ENCODE measurements at places on chromosomes 5 and 9. TPM values are rescaled to one million over a fixed set of nuclear protein-coding genes. Genes with fewer than 3 reads are reported as not detected.

The SPINK4 gene
- not detected for polyA plus RNA-seq

The CORO2A gene
- 2.1 TPM for polyA plus RNA-seq

The TTLL11 gene
- polyA plus RNA-seq = 2.9 TPM

The CCNB1 gene
- 1.6 TPM for polyA plus RNA-seq

The C9orf50 gene
- polyA plus RNA-seq = not detected

The ZNF366 gene
- polyA plus RNA-seq = 0.94 TPM

The SOX30 gene
- not detected for polyA plus RNA-seq

The SLC34A3 gene
- not detected for polyA plus RNA-seq

The RABGAP1 gene
- 19.3 TPM for polyA plus RNA-seq

The MLANA gene
- not detected for polyA plus RNA-seq

The ZFP37 gene
- 0.13 TPM for polyA plus RNA-seq

The CATSPER3 gene
- polyA plus RNA-seq = 0.32 TPM

The FST gene
- 0.23 TPM for polyA plus RNA-seq

The CDH9 gene
- not detected for polyA plus RNA-seq

The CDH12 gene
- polyA plus RNA-seq = not detected

The DMRT2 gene
- polyA plus RNA-seq = not detected

The RGS7BP gene
- not detected for polyA plus RNA-seq
